ENCODE measurements at places on chromosomes 7 and 10. TPM values are rescaled to one million over a fixed set of nuclear protein-coding genes. Genes with fewer than 3 reads are reported as not detected.

PLXDC2 gene
- 2.8 TPM for total RNA-seq

GGCT gene
- total RNA-seq: 30.1 TPM

TMEM168 gene
- 14.6 TPM for total RNA-seq

ACTL6B gene
- not detected for total RNA-seq

RNF148 gene
- 0.32 TPM for total RNA-seq

AMPH gene
- total RNA-seq: 1.1 TPM

All from cardiac atrium fibroblast (primary cell).